Right renal pelvis (tissue), 4 donors: ENCODE measurements at places on chromosomes 3 and 15.

GRCh38 chr3:129605922-129606635 is 397 bp downstream of the PLXND1 start:
- DNase-seq = no peak

DNA sequence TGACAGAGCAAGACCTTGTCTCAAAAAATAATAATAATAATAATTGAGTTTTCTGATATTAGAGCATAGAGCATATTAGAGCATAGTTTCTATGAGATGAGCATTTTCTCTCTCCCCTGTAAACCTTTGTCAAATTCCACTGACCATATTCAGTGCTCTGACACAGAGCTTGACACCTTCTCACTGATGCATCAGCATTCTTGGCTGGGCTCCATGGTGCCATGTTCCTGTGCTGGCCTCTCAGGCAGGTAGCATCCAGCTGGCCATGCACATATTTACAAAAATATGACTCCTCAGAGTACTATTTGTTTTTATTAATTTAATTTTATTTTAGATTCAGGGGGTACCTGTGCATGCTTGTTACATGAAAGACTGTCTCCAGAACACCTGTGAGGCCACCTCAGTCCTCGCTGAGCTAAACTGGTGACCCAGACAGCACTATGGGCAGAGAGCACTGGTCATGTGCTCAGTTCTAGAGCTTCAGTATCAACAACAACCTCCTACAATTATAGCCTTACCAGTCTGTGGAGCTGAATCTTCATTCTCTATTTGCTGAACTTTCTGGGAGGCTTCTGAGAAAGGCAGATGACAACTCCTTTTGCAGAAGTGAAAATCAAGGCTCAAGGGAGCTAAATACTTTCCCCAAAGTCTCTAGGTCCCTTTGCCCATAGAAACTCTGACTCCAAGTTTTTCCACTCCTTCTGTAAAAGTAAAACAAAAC is 21.6 kb upstream of the SLC28A2 start:
- no peak for DNase-seq

- no peak for DNase-seq
These were observed 30.1 kb downstream of the BDH1 start for GRCh38 chr3:197525706-197526105.

- DNase-seq = no peak
These were observed 126.0 kb downstream of the MYLK start for GRCh38 chr3:123758081-123758564.

- no peak for DNase-seq
These were observed at the start of gene AHSG for GRCh38 chr3:186612721-186613636. AHSG (plus strand) TSS chr3:186613060; CDS start chr3:186613142, 82 bp downstream.

- DNase-seq = peak; percentile 56
These were observed at the start of gene EPHA3 for GRCh38 chr3:89107461-89108290. EPHA3 (plus strand) TSS chr3:89107621; CDS start chr3:89107749, 128 bp downstream.

DNA sequence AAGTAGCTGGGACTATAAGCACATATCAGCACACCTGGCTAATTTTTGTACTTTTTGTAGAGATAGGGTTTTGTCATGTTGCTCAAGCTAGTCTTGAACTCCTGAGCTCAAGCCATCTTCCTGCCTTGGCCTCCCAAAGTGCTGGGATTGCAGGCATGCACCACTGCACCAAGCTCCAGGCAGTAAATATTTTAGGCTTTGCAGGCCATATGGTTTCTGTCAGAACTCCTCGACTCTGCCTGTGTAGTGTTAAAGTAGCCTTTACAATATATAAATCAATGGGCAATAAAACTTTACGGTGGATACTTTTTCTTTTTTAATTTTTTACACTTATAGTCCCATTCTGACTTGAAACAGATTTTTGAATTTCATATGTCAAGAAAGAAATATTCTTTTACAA is 41.6 kb downstream of the DAG1 start:
- DNase-seq = no peak

DNA sequence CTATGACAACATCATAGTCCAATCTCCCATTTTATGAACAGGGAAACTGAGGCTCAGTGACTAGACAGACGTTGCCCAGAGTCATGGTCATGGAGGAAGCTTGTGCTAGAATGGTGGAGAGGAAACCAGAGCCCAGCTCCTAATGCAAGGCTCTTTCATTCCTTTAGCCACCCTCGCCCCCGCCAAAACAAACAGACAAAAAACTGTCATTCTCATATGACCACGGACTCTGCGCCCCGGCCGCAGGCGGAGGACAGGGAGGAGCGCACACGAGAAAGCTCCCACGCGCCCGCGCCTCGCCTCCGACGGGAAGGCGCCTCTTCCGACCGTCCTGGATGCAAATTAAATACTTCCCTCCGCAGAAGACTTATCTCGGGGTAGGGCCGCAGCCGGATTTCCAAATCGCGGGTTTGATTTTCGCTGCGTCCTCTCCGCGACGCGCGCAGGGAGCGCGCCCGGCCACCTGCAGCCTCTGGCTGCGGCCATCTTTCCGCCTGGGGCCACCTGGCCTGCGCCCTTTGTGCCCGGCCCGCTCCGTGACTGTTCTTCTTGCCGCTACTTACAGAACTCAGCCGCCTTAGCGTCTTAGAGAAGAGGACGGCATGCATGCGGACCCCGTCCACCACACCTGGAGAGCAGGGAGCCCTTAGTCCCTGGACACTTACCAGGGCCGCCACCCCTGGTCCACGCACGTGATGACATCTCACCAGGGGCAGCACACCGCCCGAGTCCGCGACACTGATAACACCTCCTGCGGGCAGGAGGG is 670 bp upstream of the ATP13A3 start:
- no peak for DNase-seq

- no peak for DNase-seq
These were observed 2.8 kb downstream of the EFHB start for GRCh38 chr3:19931180-19931692.

DNA sequence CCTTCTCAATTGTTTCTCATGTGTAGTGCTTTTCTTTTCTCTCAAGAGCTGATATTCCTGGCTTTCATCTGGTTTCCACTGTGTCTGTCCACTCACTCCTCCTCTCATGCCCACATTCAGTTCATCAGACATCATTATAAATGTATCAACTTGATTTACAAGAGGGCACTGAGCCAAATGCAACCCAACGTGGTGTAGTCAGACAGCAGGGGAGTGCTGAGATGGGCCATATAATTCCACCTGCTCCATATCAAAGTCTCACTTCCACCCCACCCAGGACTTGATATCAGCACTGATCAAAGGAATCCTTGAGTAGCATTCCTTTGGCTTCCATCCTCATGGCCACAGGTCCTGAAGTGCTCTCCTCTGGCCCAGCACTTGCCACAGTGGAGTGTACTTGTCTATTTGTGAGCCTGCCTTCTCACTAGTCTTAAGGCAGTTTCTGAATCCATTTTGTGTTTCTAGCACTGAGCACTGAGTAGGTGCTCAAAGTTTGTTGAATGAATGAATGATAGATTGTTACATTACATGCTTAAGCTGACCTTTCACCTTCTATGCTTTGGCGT is 252.8 kb downstream of the CLSTN2 start:
- DNase-seq = no peak

GRCh38 chr3:105594219-105594618 is 227.5 kb downstream of the ALCAM start:
- DNase-seq = no peak

DNA sequence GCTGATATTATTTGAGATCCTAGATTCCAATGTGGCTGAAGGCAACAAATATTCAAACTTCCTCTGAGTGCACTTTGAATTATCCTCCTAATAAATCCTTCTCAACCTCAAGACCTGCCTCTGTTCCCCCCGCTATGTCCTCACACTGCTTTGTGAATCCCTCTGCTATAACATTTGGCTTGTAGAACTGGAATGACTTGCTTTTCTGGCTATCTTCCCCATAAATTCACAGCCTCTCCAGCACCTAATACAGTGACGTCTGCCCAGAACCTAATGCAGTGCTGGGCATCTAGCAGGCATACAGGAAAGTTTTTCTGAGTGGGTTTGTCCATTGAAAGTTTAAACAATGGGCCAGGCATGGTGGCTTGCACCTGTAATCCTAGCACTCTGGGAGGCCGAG is 643.9 kb upstream of the ADAMTS9 start:
- no peak for DNase-seq

DNA sequence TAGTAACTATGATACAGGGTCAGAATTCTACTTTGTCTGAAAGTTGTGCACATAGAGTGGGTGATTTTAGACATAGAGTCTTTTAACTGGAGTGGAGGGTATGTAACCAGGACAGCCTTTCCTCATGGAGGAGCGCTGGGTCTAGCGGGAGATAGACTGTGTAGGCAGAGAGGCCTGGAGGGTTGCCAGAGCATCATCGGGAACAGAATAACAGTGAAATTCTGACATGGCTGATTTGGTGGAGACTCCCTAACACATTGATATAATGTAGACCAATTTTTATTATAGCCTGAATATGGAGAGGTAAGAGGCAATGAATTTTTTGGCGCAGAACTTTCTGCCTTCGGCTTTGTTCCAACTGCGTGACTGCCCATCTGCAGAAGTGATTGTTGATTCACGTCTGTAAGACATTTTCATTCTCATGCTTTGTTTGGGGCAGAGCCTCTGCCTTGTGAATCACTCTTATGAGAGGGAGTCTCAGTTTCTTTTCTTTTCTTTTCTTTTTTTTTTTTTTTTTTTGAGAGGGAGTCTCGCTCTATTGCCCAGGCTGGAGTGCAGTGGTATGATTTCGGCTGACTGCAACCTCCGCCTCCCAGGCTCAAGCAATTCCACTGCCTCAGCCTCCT is 16.0 kb downstream of the LPP start:
- no peak for DNase-seq

DNA sequence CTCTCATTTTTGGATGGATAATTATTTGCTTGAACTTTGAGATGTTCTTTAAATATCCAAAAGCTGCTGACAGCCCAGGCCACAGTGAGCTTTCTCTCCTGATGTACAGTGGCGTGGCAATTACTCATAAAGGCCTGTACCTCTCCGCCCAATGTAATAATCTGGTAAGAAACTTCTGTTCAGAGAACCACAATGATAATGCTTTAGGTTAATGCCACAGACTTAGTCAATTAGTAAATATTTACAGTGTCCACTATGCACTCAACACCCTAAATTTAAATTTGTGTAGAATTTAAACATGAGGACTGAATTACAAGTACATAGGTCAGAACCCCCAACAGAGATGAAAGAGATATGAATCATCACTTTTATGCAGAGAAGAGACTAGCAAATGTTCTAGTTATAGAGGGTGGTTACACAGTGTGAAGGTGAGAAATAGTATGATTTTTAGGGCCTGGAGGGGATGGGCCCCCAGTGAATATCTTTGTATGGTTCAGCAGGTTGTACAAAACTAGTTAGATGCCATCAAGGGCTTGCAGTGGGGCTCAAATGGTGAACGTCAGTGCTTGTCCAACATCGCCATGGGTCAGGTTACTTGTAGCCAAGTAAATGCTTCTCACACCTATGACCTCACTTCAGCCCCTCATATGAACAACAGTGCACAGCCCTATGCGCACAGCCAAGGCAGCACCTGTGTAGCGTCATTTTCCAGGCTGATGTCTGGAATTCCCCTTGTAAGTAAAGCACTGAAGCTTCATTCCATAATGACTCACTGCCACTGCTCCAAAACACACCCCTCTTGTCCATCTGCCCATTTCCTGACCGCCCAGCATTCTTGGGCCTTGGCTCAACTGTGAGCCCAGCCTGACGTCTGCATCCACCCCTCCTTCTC is 13.3 kb downstream of the ABHD2 start:
- no peak for DNase-seq

DNA sequence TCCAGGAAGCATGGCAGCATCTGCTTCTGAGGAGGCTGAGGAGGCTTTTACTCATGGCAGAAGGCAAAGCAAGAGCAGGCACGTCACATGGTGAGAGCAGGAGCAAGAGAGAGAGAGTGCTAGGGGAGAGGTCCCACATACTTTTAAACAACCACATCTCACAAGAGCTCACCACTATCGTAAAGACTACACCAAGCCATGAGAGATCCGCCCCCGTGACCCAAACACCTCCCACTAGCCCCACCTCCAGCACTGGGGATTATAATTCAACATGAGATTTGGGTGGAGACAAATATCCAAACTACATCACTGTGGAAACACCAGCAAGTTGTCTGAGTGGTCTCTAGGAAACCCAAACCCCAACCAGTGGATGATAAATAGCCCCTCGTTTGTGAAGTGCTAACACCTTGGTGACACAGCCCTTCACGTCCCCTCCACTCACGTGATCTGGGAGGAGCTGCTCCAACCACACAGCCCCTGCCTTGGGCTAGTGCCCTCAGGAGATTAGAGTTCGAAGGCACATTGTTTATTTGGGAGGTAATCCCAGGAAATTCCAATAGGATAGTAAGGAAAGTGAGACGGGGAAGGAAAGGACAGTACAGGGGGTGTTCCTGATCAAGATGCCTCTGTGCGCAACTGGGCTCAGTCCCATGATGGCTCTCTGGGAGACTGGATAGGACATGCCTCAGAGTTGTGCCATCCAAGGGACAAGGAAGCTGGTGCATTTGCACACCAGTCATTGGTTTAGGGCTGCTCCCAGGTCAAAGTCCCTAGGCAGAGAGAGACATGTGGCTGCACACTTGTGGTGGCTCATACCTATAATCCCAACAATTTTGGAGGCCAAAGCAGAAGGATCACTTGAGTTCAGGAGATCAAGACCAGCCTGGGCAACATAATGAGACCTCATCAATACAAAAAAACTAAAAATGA is 80.6 kb upstream of the CTNNB1 start:
- DNase-seq = no peak

GRCh38 chr15:38829086-38829485 is 264.5 kb upstream of the RASGRP1 start:
- no peak for DNase-seq

DNA sequence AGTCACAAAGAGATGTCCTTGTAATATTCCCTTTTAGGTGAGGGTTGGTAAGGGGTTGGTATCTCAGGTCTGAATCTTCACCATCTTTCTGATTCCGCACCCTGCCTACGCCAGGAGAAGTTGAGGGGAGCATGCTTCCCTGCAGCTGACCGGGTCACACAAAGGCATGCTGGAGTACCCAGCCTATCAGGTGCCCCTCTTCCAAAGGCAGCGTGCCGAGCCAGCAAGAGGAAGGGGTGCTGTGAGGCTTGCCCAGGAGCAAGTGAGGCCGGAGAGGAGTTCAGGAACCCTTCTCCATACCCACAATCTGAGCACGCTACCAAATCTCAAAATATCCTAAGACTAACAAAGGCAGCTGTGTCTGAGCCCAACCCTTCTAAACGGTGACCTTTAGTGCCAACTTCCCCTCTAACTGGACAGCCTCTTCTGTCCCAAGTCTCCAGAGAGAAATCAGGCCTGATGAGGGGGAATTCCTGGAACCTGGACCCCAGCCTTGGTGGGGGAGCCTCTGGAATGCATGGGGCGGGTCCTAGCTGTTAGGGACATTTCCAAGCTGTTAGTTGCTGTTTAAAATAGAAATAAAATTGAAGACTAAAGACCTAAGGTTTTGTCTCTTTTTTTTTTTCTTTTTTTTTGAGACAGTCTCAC is 19.8 kb downstream of the TYRO3 start:
- DNase-seq = no peak

DNA sequence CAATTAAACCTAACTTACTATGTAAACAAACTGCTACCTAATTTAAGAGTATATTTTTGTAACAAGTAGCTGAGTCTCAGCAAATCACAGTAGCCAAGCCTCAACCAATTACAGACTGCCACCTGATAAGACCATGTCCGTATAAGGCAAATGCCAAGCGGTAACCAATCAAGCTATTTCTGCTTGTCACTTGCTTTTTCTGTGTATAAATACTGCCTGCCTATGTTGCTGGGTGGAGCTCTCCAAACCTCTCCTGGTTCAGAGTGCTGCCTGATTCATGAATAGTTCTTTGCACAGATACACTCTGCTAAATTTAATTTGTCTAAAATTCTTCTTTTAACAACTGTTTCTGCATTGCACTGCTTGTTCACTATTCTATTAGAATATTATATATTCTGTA is 42.6 kb downstream of the ZNF148 start:
- no peak for DNase-seq

- DNase-seq = no peak
These were observed 654 bp downstream of the RUBCN start for GRCh38 chr3:197736010-197736490.
